ENCODE measurements at places on chromosomes 6 and 20.

GRCh38 chr20:35831029-35831428, 59.2 kb downstream of the PHF20 start:
- DNase-seq, result no peak

DNA sequence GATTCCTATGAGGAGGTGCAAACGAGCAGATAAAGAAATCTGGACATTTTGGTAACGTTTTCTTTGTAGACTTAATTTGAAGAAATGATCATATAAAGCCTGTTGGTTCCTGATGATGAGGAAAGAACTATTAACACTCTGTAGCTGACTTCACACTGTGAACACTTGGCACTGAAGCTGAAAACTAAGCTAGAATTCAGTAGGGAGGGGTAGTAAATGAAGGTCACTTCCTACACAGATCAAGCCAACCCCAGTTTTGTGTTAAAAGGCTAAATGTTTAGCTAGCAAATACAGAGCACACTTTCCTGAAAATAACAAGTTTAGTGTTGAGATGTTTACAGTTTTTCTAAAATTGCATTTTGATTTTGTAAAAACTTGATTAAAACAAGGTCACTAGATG, 296.2 kb upstream of the PRDM1 start:
- no peak for DNase-seq

- DNase-seq, result no peak
Observed at GRCh38 chr20:37296371-37296770, 6.9 kb downstream of the MANBAL start.

DNA sequence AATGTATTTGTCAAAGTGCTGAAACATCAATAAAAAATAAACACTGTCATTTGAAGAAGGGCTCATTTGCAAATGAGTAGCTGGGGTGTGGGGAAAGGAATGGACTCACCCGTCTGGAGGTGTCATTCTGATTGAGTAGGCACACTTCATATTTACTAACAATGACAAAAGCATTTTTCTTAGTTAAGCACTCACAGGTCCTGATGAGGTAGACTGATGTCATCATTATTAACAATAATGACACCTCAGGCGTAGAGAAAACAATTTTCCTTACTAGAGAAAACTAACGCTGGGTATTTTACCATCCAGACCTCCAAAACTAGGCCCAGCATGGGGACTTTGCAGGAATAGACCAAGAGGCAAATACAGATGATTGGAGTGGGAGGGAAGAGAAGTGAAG, 76.0 kb downstream of the UNC5CL start:
- DNase-seq, result no peak

DNA sequence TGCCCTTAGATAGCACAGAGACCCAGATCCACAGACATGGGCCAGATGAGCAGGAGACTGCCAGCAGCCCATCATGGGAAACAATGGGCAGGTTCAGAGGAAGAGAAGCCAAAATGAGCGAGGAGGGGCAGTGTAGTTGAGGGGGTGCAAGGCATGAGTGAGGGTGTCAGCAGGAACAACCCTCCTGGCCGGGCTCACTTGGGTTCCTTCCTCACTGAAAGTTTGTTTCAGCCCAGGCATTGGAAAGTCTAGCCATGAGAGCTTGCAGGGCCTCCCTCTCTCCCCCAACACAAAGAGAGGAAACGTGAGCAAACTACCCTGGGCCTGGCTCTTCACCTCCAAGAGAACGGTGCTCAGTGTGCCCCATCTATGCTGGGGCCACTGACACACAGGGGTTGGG, 48.0 kb downstream of the CDH26 start:
- DNase-seq, result no peak

DNA sequence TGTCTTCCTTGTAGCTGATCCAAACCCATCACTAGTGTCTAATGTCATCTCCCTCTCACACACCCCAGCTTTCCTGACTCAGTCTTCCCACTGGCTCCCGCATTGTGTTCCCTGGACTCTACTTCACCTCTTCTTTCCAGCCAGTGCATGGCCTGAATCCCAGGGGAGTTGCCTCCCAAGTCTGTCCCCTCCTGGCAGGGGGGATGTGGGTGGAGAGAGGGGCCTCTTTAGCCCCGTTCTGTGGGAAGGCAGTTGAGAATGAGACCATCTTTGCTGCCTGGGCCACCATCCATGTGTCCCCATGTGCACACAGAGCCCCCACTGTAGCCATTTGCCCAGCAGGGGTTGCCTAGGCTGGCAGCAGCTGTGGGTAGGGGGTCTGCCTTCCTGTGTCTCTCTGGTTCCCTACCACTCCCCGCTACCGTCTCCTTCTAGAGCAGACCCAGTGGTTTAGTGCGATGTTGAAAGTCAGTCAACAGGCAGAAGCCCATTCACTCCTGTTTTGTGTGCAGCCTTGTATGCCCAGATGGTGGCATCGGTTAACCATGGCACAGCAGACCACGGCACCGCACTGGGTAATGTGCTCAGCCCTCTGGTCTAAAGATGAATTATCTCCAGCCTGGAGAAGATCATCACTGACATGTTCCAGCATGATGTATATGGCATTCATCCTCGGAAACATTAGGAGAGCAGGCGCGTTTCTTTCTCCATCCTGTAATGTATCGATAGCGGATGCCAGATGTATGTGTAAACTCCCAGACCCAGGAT, 178.8 kb upstream of the SNX9 start:
- DNase-seq, result no peak

DNA sequence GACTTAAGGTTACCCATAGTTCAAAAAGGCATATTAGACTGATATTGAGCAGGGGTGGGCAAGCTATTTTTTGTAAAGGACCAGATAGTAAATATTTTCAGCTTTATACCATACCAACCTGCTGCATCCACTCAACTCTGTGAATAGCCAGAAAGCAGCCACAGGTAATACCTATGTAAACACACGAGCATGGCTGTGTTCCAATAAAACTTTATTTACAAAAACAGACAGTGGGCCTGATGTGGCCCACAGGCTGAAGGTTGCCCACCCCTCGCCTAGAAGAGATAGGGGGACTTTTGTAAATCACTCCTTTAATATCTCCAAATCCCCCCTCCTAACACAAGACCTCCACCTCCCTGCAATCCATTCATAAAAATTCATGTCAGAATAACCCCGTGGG, 64.4 kb downstream of the PSMG4 start:
- DNase-seq, result no peak

GRCh38 chr20:4165984-4166725, 150.8 kb upstream of the RNF24 start:
- DNase-seq, result no peak

- DNase-seq, result no peak
Observed at GRCh38 chr20:35462351-35462750, 7.0 kb downstream of the CEP250 start.

GRCh38 chr6:150146436-150146835, 3.6 kb downstream of the PPP1R14C start:
- DNase-seq, result no peak

- no peak for DNase-seq
Observed at GRCh38 chr6:143068001-143068400, 7.3 kb downstream of the AIG1 start.

- DNase-seq, result no peak
Observed at GRCh38 chr6:85078058-85078457, 313.7 kb upstream of the TBX18 start.

GRCh38 chr20:19451231-19451922, 238.9 kb downstream of the SLC24A3 start:
- DNase-seq, result no peak

GRCh38 chr6:259316-259715, 33.0 kb upstream of the DUSP22 start:
- DNase-seq, result no peak

GRCh38 chr6:16493802-16494201, 255.4 kb downstream of the GMPR start:
- DNase-seq, result no peak

GRCh38 chr6:54613596-54613995, 233.0 kb upstream of the FAM83B start:
- DNase-seq, result no peak

GRCh38 chr6:13676551-13677156, 35.0 kb downstream of the RANBP9 start:
- DNase-seq, result no peak

GRCh38 chr20:1503564-1504227, 12.5 kb upstream of the SIRPB2 start:
- peak; percentile 69 for DNase-seq

GRCh38 chr20:2922957-2923356, 49.7 kb downstream of the PTPRA start:
- no peak for DNase-seq

- DNase-seq, result no peak
Observed at GRCh38 chr6:63576147-63576772, 4.0 kb downstream of the LOC128125822 start.

- no peak for DNase-seq
Observed at GRCh38 chr6:169171951-169172350, 81.7 kb downstream of the THBS2 start.

Data from CD8-positive, alpha-beta memory T cell (primary cell).